Left ventricle myocardium inferior (tissue), 1 donor: ENCODE measurements at places on chromosomes 3 and 15. TPM values are rescaled to one million over a fixed set of nuclear protein-coding genes. Genes with fewer than 3 reads are reported as not detected.
A peak's percentile ranks its signal among the peaks of the same experiment; 100 is the strongest.

The ACP3 gene
- total RNA-seq = 1.3 TPM

The CCR9 gene
- not detected for total RNA-seq

The PPP1R14D gene
- not detected for total RNA-seq

The ERC2 gene
- total RNA-seq = 0.99 TPM

The ANAPC13 gene
- total RNA-seq = 76.4 TPM

The NDUFB5 gene
- total RNA-seq = 365 TPM

The NPAP1 gene
- not detected for total RNA-seq

The DUOXA2 gene
- not detected for total RNA-seq

The FBXO40 gene
- total RNA-seq = 245 TPM

The GOLGA6A gene
- not detected for total RNA-seq

The EBLN2 gene
- 0.99 TPM for total RNA-seq

The GUCA1C gene
- total RNA-seq = 5.8 TPM

DNA sequence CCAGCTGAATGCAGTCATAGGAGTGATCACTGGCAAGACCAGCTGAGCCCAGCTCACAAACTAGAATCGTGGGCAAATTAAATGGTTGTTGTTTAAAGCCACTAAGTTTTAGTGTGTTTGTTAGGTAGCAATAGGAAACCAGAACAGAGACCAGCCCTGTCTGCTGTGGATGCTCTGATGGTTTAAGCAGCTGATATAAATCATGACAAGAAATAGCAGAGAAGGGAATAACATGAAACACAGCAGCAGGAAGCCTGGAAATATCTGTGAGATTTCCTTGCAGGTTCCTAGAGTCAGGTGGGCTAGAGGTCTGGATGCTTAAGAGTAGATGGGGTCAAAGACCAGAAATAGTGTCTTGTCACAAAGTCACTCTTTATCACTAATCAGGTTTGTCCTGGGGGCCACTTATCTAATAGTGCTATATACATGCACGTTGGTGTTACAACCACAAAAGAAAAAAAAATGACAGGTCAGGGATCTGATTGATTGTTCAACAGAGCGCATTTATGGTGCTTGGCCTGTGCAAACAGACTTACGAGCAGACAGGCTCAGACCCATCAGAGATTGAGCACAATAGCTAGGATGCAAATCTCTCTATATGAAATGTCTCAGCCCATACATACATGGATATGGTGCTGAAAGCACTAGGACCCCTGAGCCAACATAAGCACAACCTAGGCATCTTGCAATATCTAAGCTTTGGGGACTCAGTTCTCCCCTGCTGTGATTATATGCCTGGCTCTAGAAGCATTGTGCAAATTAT is 967.7 kb downstream of the AGBL1 start:
- no peaks in the 10 kb centered on the region for H3K36me3 ChIP-seq
- H3K4me3 ChIP-seq = no peak overlapping the region
- H3K27ac ChIP-seq = no peak overlapping the region
- peaks cover 10% of the 10 kb centered on the region for H3K27me3 ChIP-seq
- DNase-seq = no peak

DNA sequence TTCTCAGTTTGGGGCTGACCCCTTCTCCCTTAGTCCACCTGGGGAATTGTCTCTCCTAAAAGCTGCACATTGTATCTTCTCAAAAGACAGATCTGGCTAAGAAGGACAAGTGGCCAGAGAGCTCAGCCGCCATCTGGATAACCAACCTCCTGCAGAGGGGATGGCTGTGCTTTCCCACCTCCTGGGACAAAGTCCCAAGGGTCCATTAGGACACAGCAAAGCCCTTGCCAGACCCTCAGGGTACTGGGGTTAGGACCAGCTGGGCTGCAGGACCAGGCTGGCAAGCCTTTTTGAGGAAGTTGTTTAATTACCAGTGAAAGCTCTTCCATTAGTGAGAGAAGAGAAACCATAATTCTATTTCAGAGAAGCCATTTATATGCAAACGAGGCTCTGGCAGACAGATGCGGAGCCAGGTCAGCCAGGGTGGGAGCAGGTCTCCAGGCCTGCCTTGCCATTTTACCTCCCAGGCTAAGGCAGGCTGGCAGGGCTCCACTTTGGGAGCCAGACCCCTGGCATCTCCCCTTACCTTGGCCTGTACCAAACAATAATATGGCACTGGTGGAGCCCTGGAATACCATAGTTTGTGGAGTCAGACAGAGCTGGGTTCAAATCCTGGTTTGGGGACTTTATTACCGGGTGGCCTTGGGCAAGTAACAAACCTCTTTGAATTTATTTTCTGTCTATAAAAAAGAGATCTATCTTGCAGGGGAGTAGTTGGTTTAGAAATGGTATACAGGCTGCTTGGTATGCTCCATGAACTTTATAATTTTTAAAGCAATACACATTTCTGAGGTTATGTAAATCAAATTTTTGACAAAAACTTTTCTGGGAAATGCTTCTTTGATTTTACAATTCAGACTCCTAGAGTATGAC is 17.9 kb downstream of the SHF start:
- H3K36me3 ChIP-seq = no peaks in the 10 kb centered on the region
- peak overlapping the region; percentile 95 for H3K27ac ChIP-seq
- H3K27me3 ChIP-seq = no peaks in the 10 kb centered on the region
- peaks cover 28% of the 10 kb centered on the region for H3K4me1 ChIP-seq
- no peak for DNase-seq

DNA sequence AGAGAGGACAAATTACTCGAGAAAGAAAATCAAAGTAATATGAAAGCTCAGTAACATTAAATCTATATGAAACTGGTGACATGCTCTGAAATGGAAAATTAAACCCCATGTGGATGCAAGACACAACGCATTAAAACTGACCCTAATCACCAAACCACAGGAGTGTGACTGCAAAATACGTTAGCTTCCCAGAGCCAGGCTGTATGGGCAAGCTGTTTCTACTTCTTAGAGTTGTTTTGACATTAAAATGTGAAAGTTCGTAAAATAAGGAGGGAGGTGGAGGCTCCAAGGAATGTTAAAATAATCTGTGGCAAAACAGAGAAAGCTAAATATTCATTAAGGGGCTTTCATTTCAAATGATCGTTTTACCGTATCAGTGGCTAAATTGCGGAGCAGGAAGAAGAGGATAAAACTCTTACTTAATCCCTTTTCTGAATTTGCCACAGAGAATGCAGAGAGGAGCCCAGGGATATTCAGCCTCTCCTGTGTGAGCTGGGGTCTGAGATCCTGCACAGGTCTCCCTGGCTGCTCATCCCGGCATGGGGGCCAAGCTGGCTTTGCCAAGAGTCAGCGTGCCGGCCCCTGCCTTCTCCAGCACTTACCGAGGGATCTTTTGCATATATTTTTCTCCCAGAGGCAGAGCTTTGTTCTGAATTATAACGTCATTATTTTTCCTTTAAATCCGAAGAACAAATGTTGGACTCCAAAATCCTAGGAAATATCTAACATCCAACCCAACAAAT is 239.8 kb upstream of the THBS1 start:
- H3K4me3 ChIP-seq = no peak overlapping the region
- H3K27ac ChIP-seq = no peak overlapping the region

GRCh38 chr3:136957751-136958288 is at the start of gene IL20RB:
TSS of gene IL20RB (plus strand) at chr3:136957983. CDS start at chr3:136958114, 131 bp downstream.
- no peak for DNase-seq
- no peaks in the 10 kb centered on the region for H3K4me1 ChIP-seq
- no peaks in the 10 kb centered on the region for H3K36me3 ChIP-seq
- no peak within 1 kb of the TSS for H3K27ac ChIP-seq

- peaks cover 37% of the 10 kb centered on the region for H3K36me3 ChIP-seq
- no peaks in the 10 kb centered on the region for H3K27me3 ChIP-seq
- DNase-seq = no peak
- H3K4me1 ChIP-seq = peaks cover 17% of the 10 kb centered on the region
Measured at GRCh38 chr15:101684384-101684783, 32.2 kb upstream of the TM2D3 start.

DNA sequence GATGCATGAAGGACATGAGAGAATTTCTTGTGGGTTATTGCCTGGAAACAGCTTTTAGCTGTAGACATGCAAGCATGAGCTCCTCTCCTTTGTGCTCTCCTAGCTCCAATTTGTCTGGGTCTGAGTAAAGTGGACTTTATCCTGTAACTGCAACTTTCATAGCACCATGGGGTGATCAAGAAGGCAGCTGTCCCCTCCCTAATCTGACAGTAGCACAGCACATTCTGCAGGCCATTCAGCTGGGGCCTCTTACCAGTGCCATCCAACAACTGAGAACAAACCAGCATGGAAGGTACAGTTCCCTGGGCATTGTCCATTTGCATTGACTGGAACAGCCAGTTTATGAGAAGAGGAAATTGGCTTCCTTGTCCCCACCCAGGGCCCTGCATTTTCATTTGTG is 7.7 kb upstream of the RAB27A start:
- no peaks in the 10 kb centered on the region for H3K36me3 ChIP-seq
- H3K4me3 ChIP-seq = no peak overlapping the region
- no peak overlapping the region for H3K27ac ChIP-seq
- H3K27me3 ChIP-seq = no peaks in the 10 kb centered on the region
- no peak for DNase-seq

DNA sequence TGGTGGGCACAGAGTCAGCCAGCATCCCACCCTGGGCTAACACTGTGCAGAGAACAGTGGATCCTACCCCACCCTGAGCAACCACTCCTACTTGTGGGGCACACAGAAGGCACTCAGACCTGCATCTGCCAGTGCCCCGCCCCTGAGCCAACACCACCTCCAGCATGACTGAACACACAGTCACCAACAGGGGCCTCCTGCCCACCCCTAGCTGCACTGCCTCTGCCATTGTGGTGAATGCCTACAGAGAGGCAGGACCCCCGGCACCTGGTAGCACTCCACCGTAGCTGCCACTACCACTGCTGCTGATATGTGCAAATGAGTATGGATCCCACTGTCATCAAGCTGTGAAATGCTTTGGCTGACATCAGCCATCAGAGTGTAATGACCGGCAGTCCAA is 123.1 kb downstream of the ADAMTSL3 start:
- H3K4me1 ChIP-seq = no peaks in the 10 kb centered on the region
- no peaks in the 10 kb centered on the region for H3K36me3 ChIP-seq
- DNase-seq = no peak
- H3K27me3 ChIP-seq = no peaks in the 10 kb centered on the region
- H3K4me3 ChIP-seq = no peak overlapping the region
- H3K27ac ChIP-seq = no peak overlapping the region

- no peak overlapping the region for H3K4me3 ChIP-seq
- no peak overlapping the region for H3K27ac ChIP-seq
- H3K36me3 ChIP-seq = peaks cover 14% of the 10 kb centered on the region
- peaks cover 14% of the 10 kb centered on the region for H3K4me1 ChIP-seq
- no peaks in the 10 kb centered on the region for H3K27me3 ChIP-seq
Measured at GRCh38 chr3:81544385-81544784, 217.1 kb downstream of the GBE1 start.

- no peaks in the 10 kb centered on the region for H3K36me3 ChIP-seq
- H3K4me1 ChIP-seq = peaks cover 49% of the 10 kb centered on the region
- peaks cover 11% of the 10 kb centered on the region for H3K27me3 ChIP-seq
- DNase-seq = no peak
- H3K27ac ChIP-seq = no peak overlapping the region
Measured at GRCh38 chr15:71809346-71809745, 1.0 kb upstream of the NR2E3 start.

DNA sequence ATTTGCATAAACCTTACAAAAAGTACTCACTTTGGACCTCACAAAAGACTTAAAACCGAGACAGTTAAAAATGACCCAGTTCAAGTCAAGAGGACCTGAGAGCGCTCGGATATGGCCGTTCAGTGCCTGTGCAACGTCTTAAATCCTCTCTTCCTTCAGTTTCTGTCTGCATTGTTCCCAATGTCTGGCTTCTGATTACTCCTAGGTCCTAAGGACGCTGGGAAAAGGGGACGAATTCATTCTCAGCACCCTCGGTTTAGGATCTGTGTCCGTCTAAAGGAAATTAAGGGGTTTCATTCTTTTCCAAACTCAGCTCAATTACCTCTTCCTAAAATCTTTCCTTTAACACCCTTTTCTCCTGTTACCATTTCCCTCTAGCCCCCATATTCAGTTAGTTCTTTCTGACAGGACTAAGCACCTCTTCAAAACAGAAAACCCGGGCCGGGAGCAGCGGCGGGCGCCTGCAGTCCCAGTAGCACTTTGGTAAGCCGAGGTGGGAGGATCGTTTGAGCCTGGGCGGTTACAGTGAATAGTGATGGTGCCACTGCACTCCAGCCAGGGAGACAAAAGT is 970 bp downstream of the DPPA4 start:
- peaks cover 79% of the 10 kb centered on the region for H3K27me3 ChIP-seq
- H3K36me3 ChIP-seq = no peaks in the 10 kb centered on the region
- peak overlapping the region; percentile 52 for H3K4me3 ChIP-seq
- H3K4me1 ChIP-seq = no peaks in the 10 kb centered on the region
- no peak overlapping the region for H3K27ac ChIP-seq

DNA sequence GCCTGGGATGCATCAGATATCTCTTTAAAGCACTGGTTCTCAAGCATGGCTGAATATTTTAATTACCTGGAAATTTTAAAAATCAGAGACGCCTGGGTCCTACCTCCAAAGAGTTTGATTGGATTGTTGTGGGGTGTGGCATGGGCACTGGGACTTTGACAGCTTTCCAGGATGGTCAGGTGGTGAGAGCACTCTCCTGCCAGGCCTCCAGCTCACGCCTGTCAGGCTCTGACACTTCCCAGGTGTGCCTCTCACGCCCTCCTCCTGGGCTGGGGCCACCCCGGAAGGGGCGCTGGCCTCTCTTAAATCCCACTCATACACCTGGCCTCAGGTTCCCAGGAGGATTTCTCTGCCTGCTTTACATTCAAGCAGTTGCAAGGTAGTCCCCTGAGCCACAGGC is 48.5 kb downstream of the AMOTL2 start:
- no peak for DNase-seq
- H3K4me1 ChIP-seq = peaks cover 34% of the 10 kb centered on the region
- peak overlapping the region; percentile 69 for H3K27ac ChIP-seq
- no peaks in the 10 kb centered on the region for H3K27me3 ChIP-seq

DNA sequence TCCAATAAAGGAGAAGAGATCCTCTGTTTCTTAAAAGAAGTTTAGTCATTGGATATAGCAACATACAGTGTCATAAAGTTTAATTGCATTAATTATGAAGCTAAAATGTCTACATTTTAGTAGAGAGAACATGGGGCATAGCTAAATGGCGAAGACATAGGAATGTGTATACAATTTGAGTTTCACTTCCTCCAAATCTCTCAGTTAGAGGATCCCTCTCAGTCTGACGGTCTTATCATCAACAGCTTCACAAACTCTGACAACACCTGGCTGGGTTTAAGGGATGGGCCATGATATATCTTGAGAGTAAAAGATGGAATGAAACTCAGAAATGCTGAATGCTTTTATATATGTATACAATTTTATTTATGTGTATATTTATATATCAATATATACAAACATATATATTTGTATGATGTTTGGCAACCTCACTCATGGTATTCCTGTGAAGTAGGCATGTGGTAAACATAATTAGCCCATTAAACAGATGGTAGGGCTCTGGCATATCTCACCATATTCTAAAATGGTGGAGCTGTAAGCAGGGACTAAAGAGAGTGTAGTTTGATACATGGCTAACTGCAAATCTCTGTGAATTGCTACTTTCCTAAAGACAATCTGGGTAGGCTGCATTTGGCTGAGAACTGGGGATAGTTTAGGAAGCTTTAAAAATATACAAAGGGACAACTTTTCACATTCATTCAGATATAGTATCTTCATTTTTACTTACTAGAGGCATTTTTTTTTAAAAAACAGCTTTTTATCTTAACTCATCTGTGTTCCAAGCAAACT is 111.6 kb downstream of the TIGIT start:
- H3K4me3 ChIP-seq = no peak overlapping the region
- peak overlapping the region; percentile 60 for H3K27ac ChIP-seq
- no peaks in the 10 kb centered on the region for H3K36me3 ChIP-seq
- peaks cover 75% of the 10 kb centered on the region for H3K4me1 ChIP-seq
- no peak for DNase-seq

GRCh38 chr3:122263058-122263457 is 62.0 kb upstream of the CSTA start:
- peaks cover 3% of the 10 kb centered on the region for H3K27me3 ChIP-seq
- no peak for DNase-seq
- no peak overlapping the region for H3K4me3 ChIP-seq
- no peaks in the 10 kb centered on the region for H3K4me1 ChIP-seq

GRCh38 chr3:43319376-43319775 is 33.0 kb downstream of the SNRK start:
- peak overlapping the region; percentile 78 for H3K27ac ChIP-seq
- peak; percentile 49 for DNase-seq
- no peaks in the 10 kb centered on the region for H3K27me3 ChIP-seq
